ENCODE measurements at places on chromosomes 5 and 9.

- no peak for DNase-seq
Observed at GRCh38 chr9:119884438-119884837, 515.2 kb upstream of the BRINP1 start.

DNA sequence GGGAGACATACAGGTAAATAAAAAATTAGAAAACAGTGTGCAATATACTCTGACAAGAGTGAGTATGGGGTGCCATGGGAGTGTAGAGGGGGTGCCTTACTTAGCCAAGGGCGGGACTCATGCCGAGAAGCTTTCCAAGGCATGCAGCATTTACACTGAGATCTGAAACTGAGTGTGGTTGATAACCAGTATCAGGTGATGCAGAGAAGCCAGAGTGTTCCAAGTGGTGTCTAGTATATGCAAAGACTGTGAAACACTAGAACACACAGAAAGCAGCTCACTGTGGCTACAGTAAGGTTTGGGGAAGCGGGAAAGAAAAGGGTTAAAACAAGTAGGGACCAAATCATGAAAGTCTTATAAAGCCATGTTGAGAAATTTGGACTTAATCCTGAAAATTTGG lies 30.5 kb upstream of the ERBIN start:
- no peak for DNase-seq

GRCh38 chr5:61933787-61934626 lies 372.0 kb upstream of the KIF2A start:
- peak; percentile 30 for DNase-seq

DNA sequence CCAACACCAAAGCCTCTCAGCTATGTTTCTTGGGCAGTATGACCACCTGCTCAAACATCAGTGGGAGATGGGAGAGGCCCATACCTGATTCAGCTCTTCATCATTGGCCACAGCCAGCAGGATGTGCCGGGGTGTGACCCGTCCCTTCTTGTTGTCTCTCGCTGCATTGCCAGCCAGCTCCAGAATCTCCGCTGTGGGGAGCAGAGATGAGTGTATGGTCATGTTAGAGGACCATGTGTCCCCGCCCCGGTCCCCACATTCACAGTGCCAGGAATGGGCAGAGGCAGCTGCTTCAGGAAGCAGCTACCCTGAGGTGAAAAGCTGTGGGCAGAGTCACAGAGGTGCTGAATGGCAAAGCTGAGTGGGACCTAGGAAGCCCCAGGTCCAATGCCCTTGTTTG lies 29.1 kb downstream of the MACROH2A1 start:
- DNase-seq, result no peak

GRCh38 chr9:106583751-106584150 lies 279.2 kb upstream of the ZNF462 start:
- DNase-seq, result no peak

GRCh38 chr5:150144879-150145278 lies 10.8 kb downstream of the PDGFRB start:
- DNase-seq, result no peak

DNA sequence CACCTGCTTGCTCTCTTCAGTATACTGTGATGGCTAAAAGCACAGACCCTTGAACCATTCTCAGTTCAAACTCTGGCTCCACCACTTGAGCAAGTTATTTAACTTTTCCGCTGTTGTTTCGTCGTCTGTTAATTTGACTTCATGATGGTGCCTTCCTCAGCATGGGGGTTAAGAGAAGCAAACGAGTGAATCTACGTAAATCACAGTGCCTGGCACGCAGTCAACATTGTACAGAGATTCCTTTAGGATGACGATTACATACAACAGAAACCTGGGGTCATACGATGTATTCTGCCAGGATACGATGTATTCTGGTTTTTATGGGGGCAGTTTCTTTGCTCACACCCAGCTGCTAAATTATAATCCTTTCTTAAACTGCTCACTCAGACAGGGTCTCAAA lies 515.6 kb downstream of the CCDC171 start:
- DNase-seq, result no peak

DNA sequence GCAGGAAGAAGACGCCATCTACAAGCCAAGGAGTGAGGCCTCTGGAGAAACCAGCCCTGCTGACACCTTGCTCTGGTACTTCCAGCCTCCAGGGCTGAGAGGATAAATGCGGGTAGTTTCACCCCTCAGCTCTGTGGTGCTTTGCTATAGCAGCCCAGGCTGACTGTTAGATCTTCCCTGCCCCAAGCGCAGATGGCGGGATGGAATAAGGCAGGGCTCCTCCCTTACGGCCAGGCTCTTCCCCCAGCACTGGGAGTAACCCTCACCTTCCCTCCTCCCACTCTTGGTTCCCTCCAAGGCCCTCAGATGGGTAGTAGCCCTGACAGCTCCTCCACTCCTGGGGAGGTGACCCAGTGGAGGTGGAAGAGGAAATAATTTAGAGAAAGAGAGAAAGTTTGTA lies 285.1 kb downstream of the GADD45G start:
- no peak for DNase-seq

DNA sequence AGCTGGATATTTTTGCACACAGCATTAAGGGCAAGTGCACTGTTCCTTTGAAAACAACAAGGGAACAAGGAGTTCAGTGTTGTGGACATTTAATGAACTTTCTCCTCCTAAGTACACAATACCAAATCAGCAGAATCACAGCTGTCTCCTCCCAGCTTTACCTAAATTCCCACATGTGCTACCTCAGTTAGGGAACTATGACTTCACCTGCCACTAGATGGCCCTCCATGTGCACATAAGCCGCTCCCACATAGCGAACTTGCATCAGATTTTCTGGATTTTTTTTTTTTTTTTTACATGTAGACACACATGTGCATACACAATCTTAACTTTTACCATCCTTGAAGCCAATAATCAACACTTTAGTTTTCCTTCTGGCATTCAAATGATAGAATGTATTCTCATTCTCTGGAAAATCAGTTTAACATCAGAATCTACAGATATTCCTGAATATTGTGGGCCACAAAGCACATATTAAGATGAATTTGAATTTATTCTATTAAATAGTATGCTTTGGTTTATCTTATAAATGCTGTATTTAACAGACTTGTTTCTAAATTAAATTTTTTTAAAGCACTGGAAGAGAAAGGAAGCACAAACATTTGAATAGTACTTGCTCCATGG lies 123.6 kb downstream of the PALM2AKAP2 start:
- DNase-seq, result peak; percentile 67

DNA sequence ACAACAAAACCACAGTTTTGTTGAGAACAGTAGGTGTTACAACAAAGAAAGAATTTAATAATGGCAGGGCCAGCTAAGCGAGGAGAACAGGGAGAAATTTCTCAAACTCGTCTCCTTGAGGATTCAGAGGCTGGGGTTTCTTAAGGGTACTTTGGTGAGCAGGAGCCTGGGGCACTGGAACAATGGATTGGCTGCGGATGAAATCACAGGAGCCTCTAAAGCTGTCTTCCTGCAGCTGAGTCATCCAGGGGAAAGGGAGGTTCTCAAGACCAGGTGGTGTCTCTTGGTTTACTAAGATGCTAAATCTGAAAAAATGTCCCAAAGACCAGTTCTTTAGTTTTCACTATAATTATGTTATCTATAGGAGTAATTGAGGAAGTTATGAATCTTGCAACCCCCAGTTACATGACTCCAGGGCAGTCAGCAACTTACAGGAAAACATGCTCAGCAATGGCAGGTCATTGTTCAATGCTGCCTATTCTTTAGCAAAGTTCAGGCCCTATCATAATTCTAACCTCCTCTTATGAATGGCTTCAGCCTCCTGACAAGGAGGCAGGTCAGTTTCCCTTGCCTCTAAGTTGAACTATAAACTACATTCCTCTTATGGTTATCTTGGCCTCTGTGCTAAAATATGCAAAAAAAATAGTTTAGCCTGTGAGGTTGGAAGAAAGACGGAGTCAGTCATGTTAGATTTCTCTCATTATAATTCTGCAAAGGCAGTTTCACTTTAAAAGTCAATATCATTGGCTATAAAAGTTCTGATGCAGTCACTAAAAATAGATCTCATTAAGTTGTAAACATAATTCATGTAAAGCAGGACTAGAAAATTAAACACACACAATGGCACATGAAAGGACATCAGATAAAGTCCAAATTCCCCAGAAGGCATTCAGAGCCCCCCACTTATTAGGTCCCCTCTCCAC lies 63.3 kb upstream of the CKS2 start:
- DNase-seq, result no peak

All from NCI-H748 treated with DMSO at 0.1 percent for 48 hours (cell line).